Memory B cell (primary cell): ENCODE measurements at places on chromosomes 3 and 15.

GRCh38 chr3:112395896-112396290 is 62.9 kb downstream of the CD200 start:
- no peak for DNase-seq

- no peak for DNase-seq
These were observed 193.3 kb upstream of the PROK2 start for GRCh38 chr3:71978150-71978721.

GRCh38 chr15:61653110-61653509 is 407.1 kb downstream of the VPS13C start:
- no peak for DNase-seq

DNA sequence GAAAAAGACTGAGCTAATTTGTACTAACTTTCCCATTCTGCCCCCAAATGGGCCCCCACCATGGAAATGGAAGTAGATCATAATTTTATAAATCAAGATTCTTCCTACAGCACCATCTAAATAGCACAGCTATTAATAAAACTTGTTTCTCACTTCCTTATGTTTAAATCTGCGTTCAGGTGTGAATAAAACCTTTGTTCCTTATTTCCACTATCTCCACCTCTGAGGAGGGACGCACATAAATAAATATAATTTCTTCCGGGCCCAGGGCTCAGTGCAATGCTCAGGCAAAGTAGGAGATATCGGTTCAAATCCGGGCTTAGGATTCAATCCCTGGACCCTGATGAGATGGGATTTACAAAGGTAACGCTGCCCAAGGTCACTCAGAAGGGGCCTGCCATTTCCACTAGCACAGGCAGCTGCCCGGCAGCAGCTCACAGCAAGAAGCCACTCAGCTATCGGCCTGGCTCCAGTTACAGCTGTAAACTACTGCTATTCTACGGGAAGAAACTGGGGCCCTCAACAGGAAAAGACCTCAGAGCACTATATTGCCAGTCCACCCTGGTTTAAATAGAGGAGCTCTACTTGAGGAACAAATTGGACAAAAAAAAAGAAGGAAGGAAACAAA is 52.5 kb downstream of the FOXP1 start:
- no peak for DNase-seq

DNA sequence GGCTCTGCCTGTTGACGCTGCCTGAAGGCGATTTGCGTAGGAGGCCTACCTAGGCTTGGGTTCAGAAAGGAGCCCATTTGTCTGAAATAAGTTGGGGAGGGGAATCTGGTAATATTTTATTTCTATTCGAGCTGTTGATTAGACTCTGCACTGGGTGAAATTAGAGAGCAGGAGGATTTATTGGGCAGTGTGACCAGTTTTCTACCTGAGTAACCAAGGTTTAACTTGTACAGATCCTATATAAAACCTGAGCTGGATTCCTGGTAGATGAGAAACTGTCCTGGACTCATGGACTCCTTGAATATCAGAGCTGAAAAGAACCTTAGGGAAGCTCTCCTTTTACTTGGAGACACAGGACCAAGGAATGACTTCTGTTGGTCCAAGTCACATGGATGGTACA is 19.6 kb upstream of the GPR156 start:
- DNase-seq = no peak

GRCh38 chr15:23857028-23857641 is 170.0 kb upstream of the NDN start:
- no peak for DNase-seq

DNA sequence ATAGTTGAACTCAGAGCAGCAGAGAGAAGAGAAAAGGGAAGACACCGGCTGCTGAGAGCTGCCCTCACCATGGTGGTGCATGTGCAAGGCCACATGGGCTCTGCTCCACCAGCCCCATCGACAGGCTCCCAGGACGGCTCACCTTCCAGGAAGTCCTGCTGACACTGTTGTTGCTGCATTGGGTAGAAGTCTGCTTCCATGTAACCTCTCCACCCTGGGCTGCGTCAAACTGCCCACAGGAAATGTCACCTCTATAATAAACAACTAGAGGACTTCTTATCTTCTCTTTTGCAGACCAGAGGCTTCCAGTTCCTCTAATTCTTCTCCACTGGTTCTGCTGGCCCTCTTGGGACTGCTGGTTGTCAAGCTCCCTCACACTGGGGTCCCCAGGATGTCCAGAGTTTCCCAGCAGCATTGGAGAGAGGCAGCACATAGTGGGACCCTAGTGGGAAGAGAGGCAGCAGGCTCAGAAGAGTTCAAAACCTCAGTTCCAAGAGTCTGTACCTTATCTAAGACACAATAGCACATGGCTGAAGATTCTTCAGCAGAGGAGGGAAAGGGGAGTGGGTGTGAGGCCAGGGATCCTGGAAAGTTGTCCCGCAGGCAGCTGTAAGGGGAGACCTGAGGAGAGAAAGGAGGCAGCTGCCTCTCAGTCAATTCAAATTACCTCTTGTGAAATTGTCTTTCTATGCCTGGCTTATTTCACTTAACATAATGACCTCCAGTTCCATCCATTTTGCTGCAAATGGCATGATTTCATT is 5.8 kb upstream of the CCR3 start:
- no peak for DNase-seq

DNA sequence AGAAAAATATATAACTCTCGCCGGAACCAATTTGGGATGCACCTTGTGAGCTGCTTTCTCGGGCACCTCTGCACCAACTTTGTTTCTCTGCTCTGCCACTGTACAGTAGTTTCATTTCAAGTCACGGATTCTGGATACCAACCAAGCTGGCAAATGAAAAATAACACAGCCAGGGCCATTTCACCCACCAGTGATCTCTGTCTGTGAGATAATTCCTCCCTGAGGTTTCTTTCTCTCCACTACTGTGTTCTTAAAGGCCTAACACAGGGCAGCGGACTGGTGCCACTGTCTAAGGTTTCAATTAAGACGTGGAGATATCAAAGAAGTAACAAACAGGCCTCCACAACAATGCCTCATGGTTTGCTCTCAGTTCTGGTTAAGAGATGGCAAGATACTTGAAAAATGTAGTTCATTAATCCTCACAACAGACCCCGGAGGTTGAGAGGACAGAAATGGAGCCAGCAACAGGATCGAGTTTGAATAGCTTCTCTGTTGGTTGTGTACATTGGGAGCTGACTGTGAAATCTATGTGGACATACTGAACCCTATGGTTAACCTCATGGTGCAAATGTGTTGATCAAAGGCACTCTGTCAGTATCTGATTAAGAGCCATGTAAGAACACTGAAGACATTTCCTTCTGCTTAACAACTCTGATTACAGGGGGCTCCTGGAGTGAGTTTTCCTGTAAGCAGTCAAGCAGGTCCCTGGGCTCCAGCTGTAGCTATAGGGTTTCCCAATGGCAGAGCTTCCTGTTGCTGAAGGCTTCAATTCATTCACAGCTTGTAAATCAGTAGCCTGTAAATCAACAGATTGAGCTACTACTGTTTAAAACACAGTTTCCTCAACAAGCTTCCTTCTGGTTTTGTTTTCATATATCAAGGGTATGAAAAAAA is 470.5 kb downstream of the EPHA3 start:
- DNase-seq = no peak

DNA sequence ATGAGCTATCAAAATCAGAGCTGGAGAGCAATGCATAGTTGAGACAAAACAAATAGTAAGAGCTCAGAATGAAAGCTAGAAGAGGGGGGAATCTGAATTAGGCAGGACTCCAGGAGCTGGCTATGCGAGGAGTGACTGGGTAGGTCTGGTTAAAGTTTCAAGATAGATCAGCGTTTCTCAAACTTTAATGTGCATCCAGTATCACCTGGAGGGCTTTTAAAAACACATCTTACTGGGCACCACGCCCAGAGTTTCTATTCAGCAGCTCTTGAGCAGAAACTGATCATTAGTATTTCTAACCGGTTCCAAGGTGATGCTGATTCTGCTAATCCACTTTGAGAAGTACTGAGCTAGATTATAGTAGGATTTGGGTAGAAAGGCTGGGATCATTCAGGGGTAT is 96.2 kb upstream of the ACP3 start:
- no peak for DNase-seq

GRCh38 chr3:43978708-43979107 is 263.0 kb upstream of the TOPAZ1 start:
- DNase-seq = no peak

DNA sequence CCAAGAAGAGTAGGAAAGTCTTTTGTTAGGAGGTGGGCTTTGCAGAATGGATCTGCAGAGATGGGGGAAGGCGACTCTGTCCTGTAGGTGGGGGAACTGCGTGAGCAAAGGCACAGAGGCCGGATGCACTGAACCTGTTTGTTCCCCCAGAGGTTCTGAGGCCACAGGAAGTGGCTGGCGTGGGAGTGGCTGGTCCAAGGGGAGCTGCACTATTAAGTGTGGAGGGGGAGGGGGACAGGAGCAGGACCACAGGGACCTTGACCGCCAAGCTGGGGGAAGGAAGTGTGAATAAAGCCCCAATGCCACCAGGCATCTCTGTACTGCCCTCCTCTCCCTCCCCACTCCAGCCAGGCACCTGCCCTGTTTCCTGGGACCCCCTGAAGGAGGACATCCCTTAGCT is 51.8 kb downstream of the CYP11A1 start:
- DNase-seq = no peak

DNA sequence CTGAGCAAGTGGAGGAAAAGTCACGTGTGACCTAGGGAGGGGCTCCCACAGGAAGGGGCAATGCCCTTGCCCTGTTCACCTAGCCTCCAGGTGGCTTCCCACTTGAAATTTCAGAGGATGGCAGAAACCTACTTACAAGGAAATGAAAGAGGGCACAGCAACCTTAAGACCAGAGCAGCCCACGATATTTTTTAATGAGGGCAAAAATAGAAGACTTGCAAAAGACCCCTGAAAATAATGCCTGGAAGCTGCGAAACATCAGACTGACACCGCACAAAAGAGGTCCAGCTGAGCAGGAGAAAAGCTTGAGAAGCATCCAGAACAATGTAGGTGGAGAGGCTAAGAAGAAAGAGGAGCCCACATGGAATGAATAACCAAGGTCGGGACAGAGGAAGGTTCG is 66.1 kb downstream of the KLF15 start:
- no peak for DNase-seq

DNA sequence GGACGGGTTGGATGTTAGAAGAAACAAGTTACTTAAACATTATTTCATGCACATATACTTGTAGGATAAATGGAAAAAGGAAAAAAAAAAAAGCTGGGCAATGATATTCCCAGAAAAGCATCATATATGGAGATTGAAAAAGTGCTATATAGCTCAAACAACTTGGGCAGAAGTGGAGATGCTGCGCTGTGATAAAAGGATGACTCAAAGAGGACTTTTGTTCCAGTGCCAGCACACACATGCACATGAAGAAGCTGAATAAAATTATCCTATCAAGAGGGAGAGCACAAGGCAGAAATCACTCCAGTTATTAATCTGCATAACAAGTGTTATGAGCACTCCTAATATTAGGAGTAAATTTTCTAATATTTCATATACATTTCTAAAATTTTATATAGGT is 30.9 kb downstream of the FRMD4B start:
- no peak for DNase-seq

DNA sequence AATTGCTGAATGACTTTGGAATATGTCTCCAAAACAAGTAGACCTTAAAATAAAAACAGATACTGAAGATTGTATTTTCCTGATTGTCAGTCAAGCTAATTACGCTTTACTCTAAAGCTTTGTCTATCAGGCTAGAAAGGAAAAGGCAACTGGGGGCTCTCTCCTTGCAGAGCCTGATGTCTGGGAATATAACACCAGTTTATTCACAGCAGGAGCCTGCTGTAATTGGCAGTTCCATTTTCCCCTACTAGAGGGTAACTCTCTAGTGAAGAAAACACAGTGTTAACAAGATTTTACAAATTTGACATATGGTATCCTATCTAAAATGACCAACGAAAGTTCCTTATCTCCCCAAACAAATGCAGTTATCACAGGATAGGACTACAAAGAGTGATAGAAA is 158.8 kb downstream of the PDZRN3 start:
- no peak for DNase-seq

DNA sequence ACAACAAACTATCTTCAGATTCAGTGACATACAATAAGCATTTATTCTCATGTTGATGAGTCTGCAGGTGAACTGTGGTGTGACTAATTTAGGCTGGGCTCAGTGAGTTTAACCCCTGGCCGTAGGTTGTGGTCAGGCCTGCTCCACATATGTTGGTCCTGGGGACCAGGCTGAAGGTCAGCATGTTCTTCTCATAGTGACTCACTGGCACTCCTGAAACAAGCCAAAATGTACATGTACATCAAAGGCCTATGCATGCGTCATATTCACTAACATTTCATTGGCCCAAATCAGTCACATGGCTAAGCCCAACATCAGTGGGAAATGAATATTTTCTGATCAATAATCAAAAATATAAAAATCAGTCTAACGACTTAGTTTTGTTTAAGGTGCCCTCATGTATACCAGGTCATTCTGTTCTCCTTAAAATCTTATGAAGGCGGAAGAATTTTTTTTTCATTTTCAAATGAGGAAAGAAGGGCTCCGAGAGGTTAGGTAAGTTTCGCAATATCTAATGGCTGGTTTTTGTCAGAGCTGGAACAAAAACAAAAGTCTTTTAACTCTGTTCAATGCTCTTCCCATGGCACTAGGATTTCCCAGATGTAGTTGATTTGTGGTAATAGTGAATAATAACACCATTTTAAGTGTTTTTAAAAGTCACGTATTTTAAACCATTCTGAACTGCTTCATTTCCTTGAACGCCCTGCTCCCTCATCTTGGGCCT is 148.5 kb downstream of the MFSD1 start:
- no peak for DNase-seq

DNA sequence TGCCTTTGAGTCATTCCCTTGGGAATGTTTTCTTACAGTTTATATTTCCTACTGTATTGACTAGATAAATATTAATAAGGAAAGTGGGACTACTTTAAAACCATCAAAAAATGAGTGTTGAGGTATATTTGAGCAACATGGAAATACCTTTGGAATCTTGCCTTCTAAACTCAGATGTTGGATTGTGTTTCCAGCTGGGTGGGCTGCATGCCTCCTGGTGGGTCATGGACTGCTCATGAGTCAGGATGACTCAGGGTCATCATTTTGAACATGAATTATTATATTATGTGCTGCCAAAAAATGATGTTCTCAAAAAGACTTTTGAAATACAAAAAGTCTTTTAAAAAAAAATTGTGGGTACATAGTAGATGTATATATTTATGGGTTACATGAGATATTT is 41.1 kb upstream of the APH1B start:
- no peak for DNase-seq

- DNase-seq = no peak
These were observed 578.6 kb downstream of the RSL24D1 start for GRCh38 chr15:54618120-54618519.

DNA sequence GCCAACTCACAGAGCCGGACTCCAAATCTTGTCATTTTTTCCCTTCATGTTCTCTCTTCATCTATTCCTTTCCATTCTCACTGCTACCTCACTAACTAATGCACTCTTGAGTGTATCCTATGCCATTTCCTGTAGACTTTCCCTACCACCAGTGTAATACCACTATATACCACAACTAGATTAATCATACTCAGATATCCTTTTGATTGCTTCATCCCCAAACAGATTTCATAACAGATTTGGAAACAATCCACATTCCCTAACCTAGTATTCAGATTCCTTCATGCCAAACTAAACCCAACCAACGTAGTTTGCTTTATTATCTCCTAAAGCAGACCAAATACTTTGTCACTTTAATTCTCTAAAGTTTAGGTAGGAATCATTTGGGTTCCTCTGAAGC is 2.6 kb upstream of the PLOD2 start:
- DNase-seq = no peak
